Kidney epithelial cell (primary cell): ENCODE measurements at places on chromosomes 5 and 9.

DNA sequence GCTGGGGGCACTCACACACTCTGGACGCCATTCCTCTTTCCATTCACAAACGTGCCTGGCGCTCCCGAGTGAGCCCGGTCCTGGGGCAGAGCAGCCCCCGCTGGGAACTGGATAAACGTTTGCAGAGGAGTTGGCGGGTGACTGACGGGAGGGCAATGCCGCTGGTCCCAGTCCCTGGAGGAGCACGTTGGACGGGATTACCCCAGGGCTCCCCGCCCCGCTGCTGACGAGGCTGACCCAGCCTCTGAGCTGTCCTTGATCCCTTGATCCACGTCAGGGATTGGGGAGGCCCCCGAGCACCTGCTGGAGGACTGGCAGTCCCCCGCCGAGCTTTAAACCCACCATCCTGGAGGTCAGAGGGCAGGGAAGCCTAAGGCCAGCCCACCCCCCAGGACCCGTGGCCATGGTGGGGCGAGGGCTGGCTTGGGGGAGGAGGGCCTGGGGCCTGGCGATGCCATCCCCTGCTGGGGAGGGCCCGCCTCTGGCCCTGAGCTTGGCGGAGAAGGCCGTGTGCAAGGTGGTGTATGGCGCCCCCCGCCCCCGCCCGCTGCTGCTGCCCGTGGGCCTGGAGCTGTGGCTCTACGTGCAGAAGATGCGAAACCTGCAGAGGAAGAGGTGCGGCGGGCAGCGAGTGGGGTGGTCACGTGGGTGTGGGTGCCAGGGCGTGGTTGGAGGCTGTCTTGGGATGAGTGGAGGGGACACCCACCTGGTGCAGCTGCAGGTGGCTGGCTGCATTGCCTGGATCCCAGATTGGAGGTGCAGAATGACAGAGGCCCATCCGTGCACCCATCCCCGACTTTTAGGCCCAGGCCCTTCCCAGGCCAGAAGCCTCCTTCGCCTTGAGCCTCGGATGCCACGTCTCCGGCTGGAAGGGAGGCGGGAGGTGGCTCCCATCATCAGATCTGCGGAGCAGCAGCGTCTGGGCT lies 4.5 kb downstream of the GPSM1 start:
- DNase-seq, result no peak

GRCh38 chr5:174472956-174473355 lies 251.4 kb upstream of the MSX2 start:
- no peak for DNase-seq

- DNase-seq, result no peak
Measured at GRCh38 chr5:35285011-35285410, 54.7 kb upstream of the PRLR start.

GRCh38 chr5:63128018-63128417 lies 549.4 kb downstream of the LRRC70 start:
- no peak for DNase-seq

GRCh38 chr5:10941900-10942299 lies 180.9 kb upstream of the DAP start:
- no peak for DNase-seq

DNA sequence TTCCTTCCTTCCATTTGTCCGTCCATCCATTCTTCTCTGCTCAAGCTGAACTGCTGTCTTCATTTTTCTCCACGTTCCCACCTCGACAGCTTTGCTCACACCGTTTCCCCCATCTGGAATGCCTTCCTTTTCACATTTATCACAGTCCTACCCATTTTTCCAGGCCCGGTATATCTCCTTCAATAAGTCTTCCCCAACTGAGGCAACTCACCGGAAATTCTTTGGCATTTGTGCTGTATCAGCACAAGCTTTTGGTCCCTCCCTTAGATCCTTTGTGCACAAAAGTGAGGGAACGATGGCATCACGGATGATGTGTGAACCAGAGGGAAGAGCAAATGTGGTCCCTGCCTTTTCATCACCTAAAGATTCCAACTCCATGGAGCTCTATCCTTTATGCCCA lies 45.6 kb upstream of the INSYN2B start:
- no peak for DNase-seq

DNA sequence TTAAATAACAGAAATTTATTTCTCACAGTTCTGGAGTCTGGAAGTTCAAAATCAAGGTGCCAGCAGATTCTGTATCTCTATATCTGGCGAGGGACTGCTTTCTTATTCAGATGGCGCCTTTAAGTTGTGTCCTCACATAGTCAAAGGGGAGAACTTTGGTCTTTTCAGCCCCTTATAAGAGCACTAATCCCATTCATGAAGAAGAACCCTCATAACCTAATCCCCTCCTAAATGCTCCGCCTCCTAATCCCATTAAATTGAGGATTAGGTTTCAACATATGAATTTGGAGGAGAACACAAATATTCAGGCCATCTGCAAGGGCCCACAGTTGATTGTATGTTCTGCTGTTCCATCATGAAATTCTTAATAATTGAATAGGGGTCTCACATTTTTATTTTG lies 10.8 kb upstream of the CCDC152 start:
- no peak for DNase-seq

GRCh38 chr5:6483880-6484382 lies 35.3 kb downstream of the UBE2QL1 start:
- no peak for DNase-seq

DNA sequence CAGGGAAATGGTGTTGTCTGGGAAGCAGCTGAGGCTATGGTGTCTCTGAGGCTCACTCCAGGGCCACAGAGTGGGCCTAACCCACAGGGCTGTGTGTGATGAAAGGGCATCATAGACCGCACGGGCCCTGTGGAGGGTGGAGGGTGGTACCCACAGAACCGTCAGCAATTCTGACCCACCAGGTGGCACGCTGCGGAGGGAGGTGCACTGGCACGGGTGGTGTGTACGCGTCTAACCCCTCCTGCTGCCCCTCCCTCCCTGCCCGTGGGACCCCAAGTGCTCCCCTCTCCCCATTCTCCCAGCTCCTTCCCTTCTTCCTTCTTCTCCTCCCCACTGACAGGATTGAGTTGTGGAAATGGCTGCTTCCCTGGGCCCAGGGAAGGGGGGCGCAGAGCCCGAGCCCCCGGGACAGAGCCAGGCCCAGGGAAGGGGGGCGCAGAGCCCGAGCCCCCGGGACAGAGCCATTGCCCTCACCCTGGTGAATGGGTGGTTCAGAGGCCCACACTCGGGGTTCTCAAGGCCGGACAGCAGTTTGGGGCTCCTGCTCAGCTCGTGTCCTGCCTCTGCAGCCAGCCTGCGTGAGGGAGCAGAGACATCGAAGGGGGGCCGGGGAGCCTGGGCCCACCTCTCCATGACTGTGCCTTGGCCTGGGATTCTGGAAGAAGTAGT lies 6.8 kb downstream of the LCN10 start:
- DNase-seq, result no peak

DNA sequence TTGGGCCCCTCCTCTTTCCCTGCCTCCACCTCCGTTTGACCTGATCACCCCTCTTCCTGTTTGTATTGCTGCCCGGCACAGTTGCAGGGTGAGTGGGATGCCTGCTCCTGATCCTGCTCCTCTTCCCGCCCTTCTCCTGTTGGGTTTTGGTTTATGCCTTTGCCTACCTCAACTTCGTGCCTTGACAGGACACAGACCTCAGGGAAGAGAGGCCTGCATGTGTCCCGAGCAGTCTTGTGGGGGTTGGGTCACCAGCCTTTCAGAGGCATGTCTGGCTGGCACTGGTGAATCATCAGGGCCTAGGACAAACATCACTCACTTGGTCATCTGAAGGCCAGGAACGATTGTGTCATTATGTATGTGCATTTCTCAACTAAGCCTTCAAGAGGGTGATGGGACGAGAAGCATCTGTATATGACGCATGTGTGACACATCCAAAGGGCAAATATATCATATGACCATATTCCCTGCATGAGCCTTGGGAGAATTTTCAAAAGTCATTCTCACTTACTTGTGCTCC lies 56.9 kb downstream of the NPR3 start:
- peak; percentile 18 for DNase-seq

- no peak for DNase-seq
Measured at GRCh38 chr5:113151641-113152379, 175.2 kb downstream of the DCP2 start.

DNA sequence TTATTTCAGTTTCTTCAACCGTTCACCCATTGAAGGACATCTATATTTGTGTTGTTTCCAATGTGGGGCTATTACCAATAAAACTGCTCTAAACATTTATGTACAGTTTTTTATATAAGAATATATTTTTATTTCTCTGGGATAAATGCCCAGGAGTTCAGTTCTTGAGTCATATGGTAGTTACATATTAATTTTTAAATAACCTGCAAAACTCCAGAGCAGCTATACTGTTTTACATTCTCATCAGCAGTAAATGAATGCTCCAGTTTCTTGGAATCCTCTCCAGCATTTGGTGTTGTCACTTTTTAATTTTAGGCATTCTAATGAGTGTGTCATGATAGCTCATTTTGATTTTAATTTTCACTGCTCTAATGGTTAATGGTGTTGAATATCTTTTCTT lies 36.2 kb downstream of the CDK7 start:
- DNase-seq, result no peak

- DNase-seq, result no peak
Measured at GRCh38 chr5:148398698-148399121, 15.0 kb downstream of the FBXO38 start.

- DNase-seq, result no peak
Measured at GRCh38 chr9:132609829-132610228, 27.4 kb downstream of the BARHL1 start.

GRCh38 chr9:90219548-90220118 lies 423.0 kb downstream of the DIRAS2 start:
- no peak for DNase-seq
